ENCODE measurements at places on chromosomes 12 and 14.

GRCh38 chr12:121113057-121113456 is 19.6 kb upstream of the P2RX7 start:
- DNase-seq: no peak

- no peak for DNase-seq
Observed at GRCh38 chr14:65613131-65613650, 200.7 kb downstream of the FUT8 start.

DNA sequence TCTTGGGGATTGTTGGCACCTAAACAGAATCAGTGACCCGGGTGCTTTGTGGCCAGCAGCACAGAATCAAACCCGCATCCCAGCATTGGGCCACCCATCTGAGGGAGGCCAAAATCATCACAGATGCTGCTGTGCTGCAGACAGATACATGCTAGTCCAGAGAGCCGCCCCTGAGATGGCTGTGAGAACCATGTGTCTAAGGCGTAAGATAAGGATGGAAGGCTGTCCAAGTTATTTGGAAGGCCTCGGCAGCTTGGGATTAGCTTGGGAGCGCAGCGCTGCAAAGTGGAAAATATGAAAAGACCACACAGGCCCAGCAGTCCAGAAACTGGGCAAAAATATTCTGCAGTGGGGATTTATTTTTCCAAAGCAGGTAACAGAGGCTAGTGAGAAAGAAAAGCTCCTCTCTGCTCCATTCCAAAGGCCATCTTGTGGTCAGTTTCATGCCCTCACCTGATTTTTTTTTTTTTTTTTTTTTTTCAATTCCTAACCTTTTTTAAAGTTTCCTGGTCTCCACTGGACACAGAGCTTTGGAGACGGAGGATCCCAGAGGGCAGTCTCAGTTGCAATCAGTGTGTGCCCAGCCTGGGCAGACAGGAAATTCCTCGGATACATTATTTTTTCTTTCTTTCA is 178.9 kb upstream of the BCL2L14 start:
- no peak for DNase-seq

DNA sequence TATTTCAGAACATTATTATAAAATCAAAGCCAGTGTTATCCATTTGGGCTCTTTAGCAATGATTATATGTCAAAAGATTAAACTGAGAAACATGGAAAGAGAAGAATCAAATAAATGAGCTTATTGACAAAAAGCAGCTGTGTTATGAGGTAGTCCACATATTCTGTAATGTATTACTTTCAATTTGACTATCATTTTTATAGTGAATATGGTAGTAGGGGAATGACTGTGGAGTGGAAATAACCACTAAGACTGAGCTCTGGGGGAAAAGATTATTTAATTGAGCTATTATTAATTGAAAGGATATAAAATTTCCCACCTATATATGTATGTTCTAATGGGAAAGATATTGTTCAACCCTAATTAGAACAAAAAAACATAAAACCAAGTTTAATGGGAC is 381.3 kb downstream of the TMTC2 start:
- DNase-seq: no peak

- DNase-seq: peak; percentile 29
Observed at GRCh38 chr12:110039085-110039807, 9.1 kb downstream of the C12orf76 start.

GRCh38 chr12:129997239-129997638 is 93.4 kb upstream of the TMEM132D start:
- no peak for DNase-seq

- no peak for DNase-seq
Observed at GRCh38 chr12:3005736-3006135, 46.5 kb downstream of the TEAD4 start.

- no peak for DNase-seq
Observed at GRCh38 chr12:105733579-105733978, 403.1 kb downstream of the C12orf75 start.

DNA sequence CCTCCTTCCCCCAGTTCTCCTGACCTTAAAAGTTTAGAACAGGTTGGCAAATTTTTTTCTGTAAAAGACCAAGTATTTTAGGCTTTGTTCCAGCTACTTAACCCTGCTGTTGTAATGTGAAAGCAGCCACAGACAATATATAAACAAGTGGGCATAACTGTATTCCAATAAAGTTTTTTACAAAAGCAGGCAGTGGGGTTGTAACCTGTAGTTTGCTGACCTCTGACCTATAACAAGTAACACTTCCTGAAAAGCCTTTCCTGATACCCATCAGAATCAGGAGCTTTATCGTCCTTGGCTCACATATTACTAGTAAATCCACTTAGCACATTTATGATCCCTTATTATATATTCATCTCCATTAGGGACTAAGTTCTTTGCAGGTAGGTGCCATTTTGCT is 13.1 kb upstream of the SMARCC2 start:
- no peak for DNase-seq

DNA sequence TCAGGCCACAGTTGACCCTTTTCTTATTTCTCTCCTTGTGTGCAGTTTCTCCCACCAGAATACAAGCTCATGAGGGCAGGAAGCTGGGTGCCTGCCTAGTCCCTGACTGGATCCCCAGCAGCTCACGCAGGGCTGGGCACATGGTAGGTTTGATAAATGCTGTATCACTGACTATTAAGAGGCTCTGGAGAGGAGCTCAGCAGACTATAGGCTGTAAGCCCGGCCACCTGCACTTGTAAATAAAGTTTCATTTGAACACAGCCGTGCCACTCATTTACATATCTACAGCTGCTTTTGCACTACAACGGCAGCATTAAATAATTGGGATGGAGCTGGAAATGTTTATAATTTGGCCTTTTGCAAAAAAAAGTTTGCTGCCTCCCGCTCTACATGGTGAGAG is 32.0 kb downstream of the CHGA start:
- DNase-seq: no peak

DNA sequence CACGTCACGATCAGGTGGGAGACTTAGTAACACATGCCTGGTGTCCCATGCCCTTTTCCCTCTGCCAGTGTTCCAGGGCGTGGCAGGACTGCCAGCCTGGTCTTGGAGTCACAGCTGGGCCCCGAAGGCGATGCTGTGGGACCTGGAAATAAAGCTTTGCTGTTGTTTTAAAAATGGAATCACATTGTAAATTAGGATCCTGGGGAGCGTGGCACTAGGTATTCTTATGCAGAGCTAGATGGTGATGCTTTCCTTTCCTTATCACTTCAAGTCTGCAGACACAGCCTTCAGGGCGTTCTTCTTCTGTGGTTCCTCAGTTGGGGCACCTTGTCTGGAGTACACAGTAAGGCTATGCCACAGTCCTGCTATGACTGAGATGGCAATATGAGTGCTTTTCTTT is 64.6 kb downstream of the BICD1 start:
- DNase-seq: no peak

DNA sequence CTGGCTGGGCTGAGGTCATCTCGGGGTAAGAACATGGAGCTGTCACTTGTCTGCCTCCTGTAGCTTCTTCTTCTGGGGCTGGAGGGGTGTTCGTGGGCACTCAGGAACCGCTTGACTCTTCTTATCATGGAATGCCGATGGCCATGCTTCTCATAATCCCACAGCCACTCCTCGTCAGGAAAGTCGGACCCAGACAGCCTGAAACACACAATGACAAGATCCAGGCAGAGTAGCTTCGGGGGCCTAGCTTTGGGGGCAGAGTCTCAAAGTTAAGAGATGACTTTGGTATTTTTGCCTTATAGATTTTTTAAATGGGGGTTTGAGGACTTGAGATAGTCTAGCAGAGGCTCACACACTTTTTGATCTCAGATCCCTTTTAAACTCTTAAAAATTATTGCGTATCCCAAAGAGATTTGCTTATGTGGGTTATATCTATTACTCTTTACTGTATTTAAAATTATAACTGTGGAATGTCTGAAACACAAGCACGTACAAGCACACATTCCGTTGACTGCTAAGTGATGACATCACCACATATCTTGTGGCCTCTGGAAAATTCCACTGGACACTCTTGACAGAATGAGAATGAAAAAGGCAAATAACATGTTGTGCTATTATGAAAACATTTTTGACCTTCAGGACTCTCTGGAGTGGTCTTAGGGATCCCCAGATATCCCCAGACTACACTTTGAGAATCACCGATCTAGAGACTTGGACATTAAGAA is 43.3 kb downstream of the BEST3 start:
- DNase-seq: no peak

GRCh38 chr14:99519931-99520421 is 38.8 kb downstream of the CCNK start:
- no peak for DNase-seq

All from stimulated activated CD4-positive, alpha-beta T cell treated with anti-CD3 and anti-CD28 coated beads, Interleukin-15, amount 100 ng/mL, for 24 hours (primary cell).